ENCODE measurements at places on chromosomes 12 and 14.

DNA sequence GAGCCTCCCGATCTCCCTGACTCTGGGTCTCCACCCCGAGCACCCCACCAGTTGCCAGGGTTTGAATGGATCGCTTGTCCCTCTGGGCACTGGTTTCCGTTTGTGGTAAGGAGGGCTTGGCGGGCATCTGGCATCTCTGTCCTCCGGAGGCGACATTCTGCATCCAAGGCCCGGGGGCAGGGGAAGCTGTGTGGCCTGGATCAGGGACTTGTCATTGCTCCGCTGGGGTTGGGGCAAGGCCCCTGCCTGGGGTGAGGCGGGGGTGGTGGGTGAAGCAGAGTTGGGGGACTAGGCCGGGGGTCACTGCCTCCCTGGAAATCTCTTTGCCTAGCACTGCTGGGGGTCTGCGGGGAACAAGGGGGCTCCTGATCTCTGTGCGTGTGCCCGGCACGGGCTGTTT, 30.2 kb downstream of the KIF26A start:
- no peak for DNase-seq

- DNase-seq = no peak
Measured at GRCh38 chr12:85155791-85156190, 119.6 kb downstream of the LRRIQ1 start.

GRCh38 chr12:121874071-121874470, 14.5 kb upstream of the PSMD9 start:
- no peak for DNase-seq

DNA sequence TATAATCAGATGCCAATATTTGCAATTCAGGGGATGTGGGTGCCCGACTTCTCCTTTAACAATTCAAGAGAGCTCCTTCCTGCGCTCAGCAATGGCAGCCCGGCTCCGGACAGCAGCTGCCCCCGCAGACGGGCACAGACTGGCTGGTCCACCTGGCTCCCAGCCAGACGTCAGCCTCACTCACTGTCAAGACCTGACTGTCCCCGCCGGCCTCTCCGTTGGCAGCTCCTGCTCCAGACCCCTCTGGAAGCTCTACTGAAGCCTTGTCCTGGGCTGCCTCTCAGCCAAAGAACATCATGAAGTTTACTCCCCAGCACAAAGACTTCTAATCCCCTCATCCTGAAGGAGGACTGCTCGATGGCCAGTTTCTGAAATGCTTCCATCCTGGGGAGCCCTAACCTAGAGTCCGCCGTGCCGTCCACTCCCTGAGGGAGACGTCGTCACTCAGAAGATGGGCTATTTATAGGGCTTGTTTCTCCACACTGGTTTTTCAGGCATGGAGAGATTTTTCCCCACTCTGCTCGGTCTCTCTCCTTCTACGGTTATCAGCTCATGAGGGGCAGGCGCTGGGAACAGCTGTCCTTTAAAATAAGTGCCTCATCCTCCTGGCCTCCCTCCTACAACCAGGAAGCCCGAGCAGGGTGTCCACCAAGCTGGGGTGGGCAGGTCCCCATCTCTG, 126.2 kb downstream of the RFLNA start:
- no peak for DNase-seq

GRCh38 chr14:58562141-58562540, 75.6 kb upstream of the DACT1 start:
- DNase-seq = no peak

DNA sequence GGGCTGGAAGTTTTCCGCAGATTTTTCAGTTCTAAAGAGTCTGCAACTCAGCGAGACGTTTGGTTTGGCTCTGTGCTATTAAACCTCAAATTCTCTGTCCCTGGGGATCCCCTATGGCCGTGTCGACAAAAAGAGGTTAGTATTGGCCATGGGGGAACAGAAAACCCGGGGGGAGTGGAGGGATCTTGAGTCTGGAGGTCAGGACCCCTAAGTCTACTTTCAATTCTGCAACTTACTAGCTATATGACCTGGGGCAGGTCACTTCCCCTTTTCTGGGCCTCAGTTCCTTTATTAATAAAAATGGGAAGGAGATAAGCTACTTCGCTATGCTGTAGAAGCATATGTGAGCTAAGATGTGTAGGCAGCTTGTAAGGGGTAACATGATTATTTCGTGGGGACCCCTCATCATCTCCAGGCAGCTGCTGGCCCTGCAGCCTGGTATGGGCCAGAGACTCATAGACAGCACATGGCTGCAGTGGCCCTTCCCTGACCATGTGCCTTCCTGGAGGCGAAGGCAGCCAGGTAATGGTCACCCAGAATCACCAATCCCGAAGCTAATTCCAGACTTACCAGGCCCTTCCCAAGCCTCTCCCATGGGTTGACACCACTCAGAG, 8.6 kb downstream of the ASB2 start:
- no peak for DNase-seq

DNA sequence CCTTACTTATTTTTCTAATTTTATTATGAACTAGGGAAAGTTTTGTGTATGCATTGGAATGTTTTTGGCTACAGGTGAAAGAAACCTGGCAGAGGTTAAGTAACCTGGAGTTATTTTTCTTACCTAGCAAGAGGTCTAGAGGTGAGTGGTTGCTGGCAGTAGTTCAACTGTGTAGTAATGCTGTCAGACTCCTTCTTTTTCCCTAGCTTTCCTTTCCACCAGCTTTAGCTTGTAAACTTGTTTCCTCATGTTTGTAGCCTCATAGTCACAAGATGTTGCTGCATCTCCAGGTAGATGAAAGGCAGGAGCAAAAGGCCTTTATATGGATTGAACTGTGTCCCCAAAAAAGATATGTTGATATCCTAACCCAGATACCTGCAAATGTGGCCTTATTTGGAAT, 105.1 kb upstream of the AMIGO2 start:
- no peak for DNase-seq

GRCh38 chr12:64749461-64750200, 9.6 kb downstream of the GNS start:
- DNase-seq = no peak

GRCh38 chr12:65051218-65051617, 69.9 kb downstream of the WIF1 start:
- DNase-seq = no peak

All from H54 (cell line).